ENCODE measurements at places on chromosomes 1 and 21.
A peak's percentile ranks its signal among the peaks of the same experiment; 100 is the strongest.

GRCh38 chr21:28758042-28758882 is 234.4 kb downstream of the LTN1 start:
- peak; percentile 31 for DNase-seq

DNA sequence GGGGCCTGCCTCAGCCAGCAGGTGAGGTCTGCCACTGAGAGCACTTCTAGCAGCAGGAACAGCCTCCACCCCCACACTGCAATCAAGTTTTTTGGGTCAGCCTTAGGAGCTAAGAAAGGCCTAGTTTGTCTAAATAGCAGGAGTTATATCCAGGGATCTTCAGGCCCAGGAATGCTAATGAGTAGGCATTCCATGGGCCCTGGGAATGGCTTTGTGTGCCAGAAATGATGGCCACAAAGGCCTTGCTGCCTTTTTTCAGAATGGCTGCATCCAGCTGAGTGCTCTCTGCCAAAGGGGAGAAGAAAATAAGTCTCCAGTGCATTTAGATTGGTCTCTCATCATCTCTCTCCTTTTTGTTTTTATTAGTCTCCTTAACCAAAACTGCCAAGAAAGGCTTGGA is 2.8 kb downstream of the MRTO4 start:
- DNase-seq, result no peak

DNA sequence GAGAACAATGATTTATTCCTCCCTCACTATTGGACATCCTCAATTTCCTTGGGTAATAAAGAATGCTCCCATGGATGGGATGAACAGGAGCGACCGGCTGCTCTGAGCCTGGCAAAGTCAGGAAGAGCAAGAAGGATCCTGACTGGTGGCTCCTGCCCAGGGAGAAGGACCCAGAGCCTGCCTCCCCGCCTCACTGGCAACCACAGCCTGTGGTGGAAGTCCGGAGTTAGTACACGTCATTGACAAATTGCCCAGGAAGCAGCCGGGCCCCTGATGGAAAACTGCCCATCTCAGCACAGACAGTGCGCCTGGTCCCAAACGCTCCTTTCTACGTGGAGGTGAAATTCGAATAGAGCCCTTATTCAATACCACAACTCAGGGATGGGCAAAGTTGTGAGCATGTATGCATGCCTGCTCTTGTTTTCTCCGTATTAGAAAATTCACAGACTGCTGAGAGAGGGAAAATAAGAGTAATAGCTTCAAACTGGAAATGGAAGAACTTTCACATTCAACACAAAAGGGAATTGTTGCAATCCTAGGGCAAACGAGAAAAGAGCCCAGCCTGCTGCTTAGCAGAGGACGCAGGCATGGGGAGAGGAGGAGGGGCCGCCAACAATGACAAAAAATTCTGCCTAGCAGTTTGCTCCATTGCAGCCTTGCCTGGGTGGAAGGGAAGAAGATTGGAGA is 397.1 kb upstream of the VAMP3 start:
- peak; percentile 32 for DNase-seq

GRCh38 chr1:30616759-30617158 is 106.6 kb downstream of the MATN1 start:
- DNase-seq, result no peak

GRCh38 chr1:26949926-26950319 is 10.3 kb downstream of the KDF1 start:
- DNase-seq, result no peak

GRCh38 chr1:235586413-235586812 is 63.2 kb downstream of the GNG4 start:
- DNase-seq, result no peak

GRCh38 chr1:216925962-216926625 is 202.9 kb upstream of the ESRRG start:
- DNase-seq, result no peak

- peak; percentile 72 for DNase-seq
Observed at GRCh38 chr1:235513495-235514366, 9.5 kb upstream of the B3GALNT2 start.

DNA sequence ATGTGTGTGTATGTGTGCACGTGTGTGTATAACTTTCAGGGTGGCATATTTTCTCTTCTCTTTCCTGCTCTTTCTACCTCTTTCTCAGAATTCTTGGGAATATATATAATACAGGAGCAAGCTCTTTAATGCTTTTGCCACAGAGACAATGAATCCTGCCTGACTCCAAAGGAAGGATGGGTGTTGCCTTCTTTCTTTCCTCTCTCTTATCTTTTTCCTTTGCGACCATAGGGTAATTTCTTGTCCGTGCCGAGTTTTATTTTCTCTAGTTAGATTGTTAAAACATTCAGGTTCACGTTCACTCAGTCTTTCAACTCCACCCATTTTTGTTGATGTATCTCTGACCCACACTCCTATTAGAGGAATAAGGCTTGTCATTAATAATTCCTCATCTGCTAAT is 129.0 kb upstream of the C1orf21 start:
- no peak for DNase-seq

GRCh38 chr1:180208264-180208663 is 21.8 kb upstream of the LHX4 start:
- no peak for DNase-seq

GRCh38 chr1:191222206-191222605 is 744.5 kb upstream of the BRINP3 start:
- DNase-seq, result no peak

DNA sequence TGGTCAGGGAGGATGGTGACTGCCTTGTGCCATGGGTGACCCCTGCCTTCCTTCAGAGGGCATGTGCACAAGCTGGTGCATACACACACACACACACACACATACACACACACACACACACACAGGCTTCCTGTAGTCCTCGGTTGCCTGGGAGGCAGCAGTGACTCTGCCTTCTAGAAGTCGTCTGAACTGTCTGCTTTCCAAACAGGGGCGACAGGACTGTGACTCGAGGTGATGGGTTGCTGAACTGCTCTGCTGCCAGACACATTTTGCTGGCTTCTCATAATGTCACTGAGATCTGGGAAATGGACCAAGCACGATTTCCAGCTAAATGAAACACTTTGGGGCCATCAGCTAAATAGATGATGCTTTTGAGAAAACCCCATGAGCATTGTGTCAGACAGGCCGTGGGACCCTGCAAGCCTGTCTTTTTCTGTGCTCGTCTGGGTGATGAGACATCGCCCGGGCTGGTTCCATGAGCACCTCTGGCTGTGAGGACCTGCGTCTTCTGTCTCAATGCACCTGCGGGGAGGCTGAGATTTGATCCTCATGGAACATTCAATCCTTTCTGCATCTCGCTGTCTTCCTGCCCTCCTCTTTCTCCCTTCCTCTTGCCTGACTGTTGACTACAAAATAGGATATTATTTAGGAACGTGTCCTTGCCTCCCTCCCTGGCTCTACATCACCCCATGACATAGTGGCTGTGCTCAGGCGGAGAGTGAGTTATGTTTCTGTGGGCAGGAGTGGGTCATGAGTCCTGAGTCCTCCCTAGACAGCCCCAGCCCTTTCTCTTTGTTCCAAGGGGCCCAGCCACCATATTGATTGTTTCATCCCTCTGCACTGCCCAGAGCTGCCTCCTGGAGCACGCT is 436.8 kb downstream of the CAMTA1 start:
- DNase-seq, result peak; percentile 41

GRCh38 chr1:63046539-63046938 is 262.6 kb downstream of the ATG4C start:
- DNase-seq, result no peak

- no peak for DNase-seq
Observed at GRCh38 chr1:13922466-13923110, 222.6 kb downstream of the PRDM2 start.

GRCh38 chr1:116087628-116088027 is 23.6 kb upstream of the MAB21L3 start:
- DNase-seq, result no peak

GRCh38 chr1:229859026-229859425 is 208.0 kb upstream of the GALNT2 start:
- DNase-seq, result no peak

GRCh38 chr1:27438621-27439061 is 46.2 kb downstream of the GPR3 start:
- DNase-seq, result no peak

- DNase-seq, result peak; percentile 84
Observed at GRCh38 chr1:222914861-222915632, 100.2 kb downstream of the DISP1 start.

DNA sequence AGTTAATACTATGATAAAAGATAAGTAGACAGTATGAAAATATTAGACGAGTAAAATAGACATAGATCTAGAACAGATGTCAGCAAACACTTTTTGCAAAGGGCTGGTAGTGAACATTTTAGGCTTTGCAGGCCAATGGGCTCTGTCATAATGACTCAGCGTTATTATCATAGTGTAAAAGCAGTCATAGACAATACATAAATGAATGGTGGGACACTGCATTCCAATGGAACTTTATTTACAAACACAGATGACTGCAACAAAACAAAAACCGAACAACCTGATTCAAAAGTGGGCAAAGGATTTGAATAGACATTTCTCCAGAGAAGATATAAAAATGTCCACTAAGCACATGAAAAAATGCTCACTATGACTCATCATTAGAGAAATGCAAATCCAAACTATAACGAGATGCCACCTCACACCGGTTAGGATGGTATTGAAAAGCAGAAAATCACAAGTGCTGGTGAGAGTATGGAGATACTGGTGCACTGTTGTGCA is 7.3 kb downstream of the GSTM5 start:
- DNase-seq, result peak; percentile 56

- peak; percentile 19 for DNase-seq
Observed at GRCh38 chr21:21921410-21922232, 923.4 kb downstream of the NCAM2 start.

DNA sequence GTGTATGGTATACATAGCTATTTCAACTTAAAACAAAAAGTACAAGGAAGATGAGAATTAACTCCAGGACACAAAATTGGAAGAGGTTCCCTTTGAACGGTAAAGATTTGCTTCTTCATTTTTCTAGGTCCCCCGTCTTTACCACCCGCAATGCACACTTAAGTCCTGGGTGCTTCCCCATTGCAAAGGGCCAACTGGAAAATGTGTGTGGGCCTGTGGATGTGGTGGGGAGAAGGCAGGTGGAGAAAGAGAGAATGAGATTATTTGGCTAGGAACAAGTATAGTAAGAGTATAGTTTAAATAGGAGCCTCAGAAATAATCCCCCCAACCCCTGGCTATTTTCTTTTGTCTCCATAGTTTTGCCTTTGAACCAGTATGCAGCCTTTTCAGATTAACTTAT is 115.4 kb downstream of the HLX start:
- DNase-seq, result no peak

- DNase-seq, result peak; percentile 76
Observed at GRCh38 chr1:54153535-54154439, 987 bp upstream of the CDCP2 start.

- peak; percentile 25 for DNase-seq
Observed at GRCh38 chr1:869499-870244, 54.1 kb upstream of the SAMD11 start.

GRCh38 chr1:25616987-25617624 is 515 bp downstream of the MAN1C1 start:
- DNase-seq, result no peak

DNA sequence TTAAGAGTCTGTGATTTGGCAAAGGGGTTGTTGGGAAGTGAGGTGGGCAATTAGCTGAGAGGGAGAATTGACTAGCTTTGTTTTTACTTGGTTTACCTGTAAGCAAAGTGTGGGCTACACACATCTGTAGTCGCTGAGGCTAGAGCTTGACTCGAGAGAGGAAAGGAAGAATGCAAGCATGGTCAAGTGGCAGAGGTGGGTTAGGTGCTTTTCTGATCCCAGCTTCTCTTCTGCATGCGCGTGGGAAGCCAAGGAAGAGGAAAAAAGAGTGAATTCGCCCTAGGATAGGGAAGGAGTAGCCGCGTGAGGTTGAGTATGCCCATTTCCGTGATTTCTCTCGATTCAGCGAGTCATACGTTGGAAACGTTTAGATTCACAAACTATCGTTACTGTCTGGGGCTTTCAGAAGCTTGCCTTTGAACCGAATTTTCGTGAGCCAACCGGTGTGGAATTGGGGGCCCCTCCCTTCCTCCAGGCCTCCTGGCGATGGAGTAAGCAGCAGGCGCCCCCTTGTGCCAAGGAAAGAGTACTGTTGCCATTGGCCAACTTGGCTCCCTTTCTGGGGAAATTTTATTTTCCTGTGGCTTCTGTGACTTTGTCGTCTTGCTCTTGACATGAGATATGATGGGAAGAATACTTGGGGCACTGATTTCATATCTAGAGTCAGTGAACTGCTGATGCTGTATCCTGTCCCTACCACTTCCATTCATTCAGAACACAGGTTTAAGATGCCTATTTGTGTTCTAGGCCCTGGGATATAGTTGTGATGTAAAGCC is 1.3 kb downstream of the PIGV start:
- peak; percentile 87 for DNase-seq

GRCh38 chr1:48495166-48495565 is 23.2 kb upstream of the SPATA6 start:
- no peak for DNase-seq

- DNase-seq, result peak; percentile 54
Observed at GRCh38 chr1:30670240-30671060, 52.9 kb downstream of the MATN1 start.

GRCh38 chr21:33808715-33809367 is 106.8 kb downstream of the ATP5PO start:
- DNase-seq, result no peak

DNA sequence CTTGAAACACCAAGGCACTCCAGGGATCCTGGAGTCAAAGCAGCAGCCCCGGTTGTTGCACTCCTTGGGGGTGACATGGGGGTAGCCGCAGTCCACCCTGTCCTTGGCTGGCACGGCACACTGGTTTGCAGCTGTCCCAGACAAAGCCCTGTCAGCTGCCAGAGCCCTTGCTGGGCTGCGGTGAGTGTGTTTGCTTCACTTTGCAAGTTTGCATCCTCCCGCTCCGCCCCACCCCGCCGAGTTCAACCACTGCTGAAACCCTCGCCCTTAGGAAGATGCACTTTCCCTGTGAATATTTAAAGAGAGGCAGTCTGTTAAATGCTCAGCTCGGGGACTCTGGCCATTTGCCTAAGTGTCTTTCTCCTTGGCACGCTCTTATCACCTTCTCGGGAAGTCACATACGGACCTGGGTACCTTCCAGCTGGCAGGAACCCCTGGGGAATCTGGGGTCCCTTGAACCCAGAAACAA is 1.7 kb downstream of the TFF3 start:
- DNase-seq, result no peak

- peak; percentile 47 for DNase-seq
Observed at GRCh38 chr1:9651565-9652378, at the start of gene PIK3CD. Gene PIK3CD, plus strand, starts transcription at chr1:9651731. Its CDS starts 58,725 bp downstream, at chr1:9710456.

DNA sequence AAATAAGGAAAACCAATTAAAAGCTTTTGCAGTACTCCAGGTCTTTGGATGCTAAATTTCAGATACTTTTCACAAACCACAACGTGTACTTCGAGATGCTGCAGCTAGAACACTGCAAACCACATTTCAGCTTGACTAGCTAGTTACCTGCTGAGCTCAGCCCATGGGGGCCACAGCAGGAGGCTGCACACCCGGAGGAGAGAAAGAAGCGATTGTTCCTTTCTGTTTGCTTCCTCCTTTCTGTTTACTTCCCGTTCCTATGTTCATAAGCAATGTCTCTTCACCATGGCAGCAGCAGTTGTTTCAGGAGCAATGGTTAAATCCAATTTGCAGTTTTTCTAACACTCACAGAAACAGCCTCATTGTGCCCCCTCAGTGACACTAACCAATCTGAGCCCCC is 225.6 kb upstream of the FGGY start:
- no peak for DNase-seq

GRCh38 chr1:4416189-4416588 is 238.2 kb upstream of the AJAP1 start:
- no peak for DNase-seq

- no peak for DNase-seq
Observed at GRCh38 chr1:11462224-11462923, 16.6 kb upstream of the DISP3 start.

- DNase-seq, result peak; percentile 20
Observed at GRCh38 chr1:37865348-37866120, 6.1 kb upstream of the MTF1 start.

GRCh38 chr1:233735847-233736246 is 121.9 kb downstream of the KCNK1 start:
- no peak for DNase-seq

All from fibroblast of skin of right quadriceps (primary cell).